ENCODE measurements at places on chromosomes 4 and X.

GRCh38 chrX:38837389-38837788, 36.1 kb downstream of the MID1IP1 start:
- DNase-seq, result no peak

- DNase-seq, result no peak
Measured at GRCh38 chr4:113452868-113453620, 308.5 kb downstream of the CAMK2D start.

- no peak for DNase-seq
Measured at GRCh38 chrX:32851556-32851955, 359.8 kb downstream of the DMD start.

DNA sequence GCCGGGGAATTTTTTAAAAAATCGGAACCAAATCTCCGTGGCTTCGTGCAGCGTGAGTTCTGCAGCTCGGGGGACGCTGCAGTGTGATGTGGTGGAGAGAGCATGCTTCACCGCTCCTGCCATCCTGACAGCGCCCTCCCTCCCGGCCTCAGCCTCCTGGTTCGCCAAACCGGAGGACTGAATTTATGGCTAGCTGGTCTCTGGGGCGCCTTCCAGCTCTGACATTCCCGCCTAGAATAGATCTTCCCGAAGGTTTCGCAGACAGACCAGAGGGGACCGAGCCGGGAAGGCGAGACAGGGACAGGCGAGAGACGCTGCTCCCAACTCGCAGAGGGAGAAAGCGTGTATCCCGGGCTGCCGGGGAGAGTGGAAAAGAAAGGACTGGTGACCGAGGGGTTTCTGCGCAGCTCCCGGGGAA, 25.9 kb downstream of the HOPX start:
- DNase-seq, result no peak

- no peak for DNase-seq
Measured at GRCh38 chr4:184440595-184441358, 33.6 kb downstream of the IRF2 start.

- no peak for DNase-seq
Measured at GRCh38 chrX:103356130-103356798, at the start of gene TCEAL9. TSS of gene TCEAL9 (plus strand) at chrX:103356506. CDS start at chrX:103357685, 1,179 bp downstream.

DNA sequence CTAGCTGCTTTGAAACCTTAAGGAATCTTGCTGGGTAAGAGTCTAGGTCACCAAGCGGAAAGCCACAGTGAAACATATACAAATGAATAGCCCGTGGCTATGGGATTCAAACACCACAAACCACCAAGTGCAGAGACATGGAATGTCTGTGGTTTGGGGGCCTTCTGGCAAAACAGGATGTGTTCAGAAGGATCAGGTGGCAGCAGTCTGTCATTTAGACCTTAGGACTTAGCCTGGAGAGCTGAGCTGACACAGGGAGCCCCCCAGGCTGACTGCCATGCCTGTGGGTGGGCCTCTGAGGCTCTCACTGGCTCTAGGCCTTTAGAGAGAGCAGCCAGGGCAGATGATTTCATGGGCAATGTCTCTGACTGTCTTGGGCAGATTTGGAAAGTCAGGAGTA, 225.6 kb downstream of the FBXW7 start:
- no peak for DNase-seq

- no peak for DNase-seq
Measured at GRCh38 chr4:66927937-66928336, 617.4 kb downstream of the CENPC start.

DNA sequence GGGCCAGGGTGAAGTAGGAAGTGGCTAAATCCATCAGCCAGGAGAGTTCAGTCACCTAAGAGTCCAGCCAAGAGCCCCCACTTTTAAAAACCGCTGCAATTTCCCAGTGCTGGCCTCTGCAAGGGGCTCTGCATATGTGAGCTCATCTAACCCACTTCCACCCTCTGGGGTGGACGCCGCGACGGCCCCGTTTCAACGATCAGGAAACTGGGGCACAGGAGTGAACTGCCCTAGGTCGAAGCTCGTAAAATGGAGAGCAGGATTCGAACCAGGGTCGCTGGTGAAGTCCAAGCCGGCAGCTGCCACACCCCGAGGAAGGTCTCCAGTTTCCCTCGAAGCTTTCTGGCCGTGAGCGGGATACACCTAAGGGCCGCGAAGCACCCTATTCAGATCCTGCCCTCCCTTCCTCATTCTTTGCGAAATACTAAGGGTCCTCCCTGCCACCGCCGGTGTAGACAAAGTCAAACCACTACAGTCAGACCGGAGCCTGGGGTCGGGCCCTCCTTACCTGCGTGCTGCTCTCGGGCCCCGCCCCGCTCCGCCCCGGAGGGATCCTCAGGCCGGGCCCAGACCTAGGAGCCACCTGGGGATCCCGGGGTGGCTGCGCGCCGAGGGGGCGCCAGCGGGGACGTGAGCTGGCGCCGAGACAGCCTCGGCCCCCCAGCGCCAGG, 446 bp downstream of the EVC2 start:
- no peak for DNase-seq

- no peak for DNase-seq
Measured at GRCh38 chrX:104105330-104106262, 6.7 kb upstream of the ZCCHC18 start.

DNA sequence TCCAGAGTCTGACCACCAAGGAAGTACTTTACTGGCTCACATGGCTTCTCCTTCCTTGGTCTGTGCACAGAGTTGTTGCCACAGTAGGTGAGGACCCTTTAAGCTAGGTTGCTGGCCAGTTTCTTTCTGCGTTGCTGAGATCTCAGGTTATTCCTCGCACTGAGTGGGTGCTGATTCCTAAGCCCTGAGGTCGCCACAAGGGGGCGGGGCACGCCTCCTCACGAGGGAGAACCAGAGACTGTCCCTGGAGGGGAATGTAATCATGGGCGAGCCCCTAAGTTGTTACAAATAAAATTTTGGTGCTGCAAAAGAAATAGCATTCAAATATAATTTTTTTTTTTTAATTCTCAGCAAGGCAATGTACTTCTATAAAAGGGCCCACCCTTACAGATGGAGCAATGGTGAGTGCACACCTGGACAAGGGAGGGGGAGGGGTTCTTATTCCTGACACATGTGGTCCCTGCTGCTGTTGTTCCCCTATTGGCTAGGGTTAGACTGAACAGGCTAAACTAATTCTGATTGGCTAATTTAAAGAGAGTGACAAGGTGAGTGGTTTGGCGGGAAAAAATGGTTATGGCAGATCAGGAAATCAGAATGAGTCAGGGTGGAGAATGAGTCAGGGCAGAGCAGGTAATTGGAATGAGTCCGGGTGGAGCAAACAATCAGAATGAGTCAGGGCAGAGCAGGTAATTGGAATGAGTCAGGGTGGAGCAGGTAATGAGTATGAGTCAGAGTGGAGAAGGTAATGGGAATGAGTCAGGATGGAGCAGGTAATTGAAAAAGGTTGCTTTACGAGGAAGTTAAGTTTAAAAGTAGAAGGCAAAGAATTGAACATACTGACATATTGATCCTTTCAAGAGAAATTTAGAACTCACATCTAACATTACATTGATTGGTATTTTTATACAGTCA, 107.5 kb downstream of the VSIG4 start:
- DNase-seq, result no peak

GRCh38 chr4:67475155-67475554, 70.1 kb downstream of the CENPC start:
- DNase-seq, result no peak

GRCh38 chrX:140502491-140503237, 2.2 kb downstream of the SOX3 start:
- DNase-seq, result no peak

GRCh38 chrX:133983256-133983973, 2.0 kb downstream of the GPC3 start:
- no peak for DNase-seq

GRCh38 chr4:6785572-6785925, 3.0 kb downstream of the KIAA0232 start:
- no peak for DNase-seq

DNA sequence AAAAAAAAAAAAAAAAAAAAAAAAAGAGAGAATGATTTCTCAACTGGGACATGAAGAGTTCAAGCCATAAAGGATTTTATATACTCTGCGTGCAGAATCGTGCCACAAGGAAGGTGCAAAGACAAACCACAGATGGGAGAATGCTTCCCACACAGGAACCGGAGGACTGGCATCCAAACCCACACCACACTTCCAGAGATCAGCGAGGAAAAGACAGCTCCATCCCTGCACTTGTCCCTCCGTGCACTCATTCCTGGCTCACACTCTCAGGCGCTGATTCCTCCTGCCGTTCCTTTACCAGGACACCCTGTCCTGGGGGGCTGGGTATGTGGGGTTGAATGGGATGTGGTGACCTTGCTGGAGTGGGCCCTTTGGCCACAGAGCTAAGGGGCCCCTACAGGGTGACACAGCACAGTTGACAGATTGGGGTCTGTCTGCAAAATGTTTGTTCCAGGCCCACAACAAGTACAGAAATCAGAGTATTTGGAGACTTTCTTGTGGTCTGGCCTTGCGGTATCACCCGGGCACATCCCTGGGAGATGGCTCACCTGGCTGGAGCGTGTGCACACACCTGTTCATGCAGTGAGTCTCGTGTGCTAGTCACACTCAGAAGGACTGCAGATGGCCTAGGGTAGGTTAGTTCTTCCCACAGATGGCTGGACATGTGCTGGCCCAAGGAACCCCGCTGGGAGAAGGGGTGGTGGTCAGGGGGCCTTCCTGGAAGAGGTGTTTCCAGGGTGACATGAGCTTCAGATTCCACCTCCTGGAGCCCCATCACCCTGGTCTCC, 55.4 kb upstream of the GPR78 start:
- no peak for DNase-seq

DNA sequence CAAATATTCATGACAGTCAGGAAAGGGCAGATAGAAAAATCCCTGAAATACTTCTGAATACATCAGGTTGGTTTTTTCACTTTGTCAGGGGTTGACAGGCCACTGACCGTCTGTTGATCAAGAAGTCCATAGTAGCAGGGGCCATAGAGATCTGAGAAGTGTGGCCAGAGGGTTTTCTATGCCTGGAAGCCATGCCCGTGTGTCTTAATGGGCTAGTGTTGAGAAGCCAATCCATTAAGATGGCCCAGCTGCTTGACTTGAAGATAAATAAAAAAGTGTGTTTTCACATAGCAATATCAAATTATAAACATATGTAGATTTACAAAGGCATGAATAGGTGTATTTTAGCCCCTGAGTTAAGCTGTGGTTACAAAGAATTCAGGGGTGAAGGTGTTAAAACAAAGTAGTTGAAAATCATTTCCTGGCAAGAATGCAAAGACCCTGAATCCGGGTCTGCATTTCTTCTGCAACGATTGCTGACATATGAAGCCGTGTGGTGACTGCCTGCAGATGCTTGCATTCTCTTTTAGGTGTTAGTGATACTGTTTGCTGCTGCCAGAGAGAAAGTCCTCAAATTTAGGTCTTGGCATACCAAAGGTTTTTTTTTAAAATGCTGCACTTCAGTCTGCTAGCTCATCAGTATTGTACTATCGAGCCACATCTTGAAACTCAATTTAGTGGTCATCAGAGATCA, 9.3 kb upstream of the LIMCH1 start:
- no peak for DNase-seq

GRCh38 chr4:157270108-157270507, 49.6 kb downstream of the GRIA2 start:
- no peak for DNase-seq

DNA sequence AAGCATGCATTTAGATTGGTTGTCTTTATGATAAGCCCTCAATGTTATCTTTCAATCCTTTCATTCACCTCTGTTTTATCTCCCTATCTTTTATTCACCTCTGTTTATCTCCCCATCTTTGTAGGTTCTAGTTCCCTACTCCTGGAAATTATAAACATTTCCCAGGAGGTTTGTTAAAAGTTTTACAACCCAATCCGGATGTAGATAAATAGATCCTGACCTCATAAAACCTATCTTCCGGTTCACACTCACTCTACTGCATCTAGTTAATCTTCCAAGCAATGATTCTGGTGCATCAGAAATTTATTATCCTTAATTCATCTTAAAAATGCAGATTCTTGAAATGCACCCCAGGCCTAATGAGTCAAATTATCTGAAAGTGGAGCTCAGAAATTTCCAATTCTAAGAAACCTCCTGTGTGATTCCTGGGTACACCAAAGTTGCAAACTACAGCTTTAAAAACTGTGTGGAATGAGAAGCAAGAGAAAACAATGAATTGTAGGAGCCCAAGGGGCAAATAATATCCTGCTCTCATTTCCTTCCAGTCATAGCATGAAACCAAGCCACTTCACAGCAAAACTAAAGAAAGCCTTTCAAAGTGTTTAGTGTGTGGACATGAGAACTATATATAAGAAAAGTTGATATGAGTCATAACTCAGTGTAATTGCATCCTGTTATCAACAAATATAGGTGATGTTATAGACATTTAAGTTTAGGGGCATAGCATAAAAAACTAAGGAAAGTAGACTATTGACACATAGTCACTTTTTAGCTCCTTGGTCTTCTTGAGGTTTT, 51.1 kb upstream of the UGT8 start:
- DNase-seq, result no peak

DNA sequence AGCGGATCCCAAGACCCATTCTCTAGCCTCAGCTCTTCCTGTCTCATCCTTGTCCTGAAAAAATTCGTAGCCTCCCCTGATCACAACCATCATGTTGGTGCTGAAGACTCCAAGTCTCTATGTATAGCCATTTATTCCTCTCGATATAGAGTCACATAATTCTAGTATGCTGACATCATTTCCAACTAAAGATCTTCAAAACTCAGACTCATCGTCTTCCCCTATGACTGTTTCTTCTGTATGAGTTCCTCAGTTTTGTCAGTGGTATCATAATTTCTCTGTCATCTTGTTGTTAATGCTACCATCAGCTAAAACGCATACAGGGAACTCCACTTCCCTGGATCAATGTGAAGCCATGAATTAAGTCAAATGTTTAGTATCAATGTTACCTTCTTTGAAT, 41.2 kb downstream of the UNC5C start:
- no peak for DNase-seq

DNA sequence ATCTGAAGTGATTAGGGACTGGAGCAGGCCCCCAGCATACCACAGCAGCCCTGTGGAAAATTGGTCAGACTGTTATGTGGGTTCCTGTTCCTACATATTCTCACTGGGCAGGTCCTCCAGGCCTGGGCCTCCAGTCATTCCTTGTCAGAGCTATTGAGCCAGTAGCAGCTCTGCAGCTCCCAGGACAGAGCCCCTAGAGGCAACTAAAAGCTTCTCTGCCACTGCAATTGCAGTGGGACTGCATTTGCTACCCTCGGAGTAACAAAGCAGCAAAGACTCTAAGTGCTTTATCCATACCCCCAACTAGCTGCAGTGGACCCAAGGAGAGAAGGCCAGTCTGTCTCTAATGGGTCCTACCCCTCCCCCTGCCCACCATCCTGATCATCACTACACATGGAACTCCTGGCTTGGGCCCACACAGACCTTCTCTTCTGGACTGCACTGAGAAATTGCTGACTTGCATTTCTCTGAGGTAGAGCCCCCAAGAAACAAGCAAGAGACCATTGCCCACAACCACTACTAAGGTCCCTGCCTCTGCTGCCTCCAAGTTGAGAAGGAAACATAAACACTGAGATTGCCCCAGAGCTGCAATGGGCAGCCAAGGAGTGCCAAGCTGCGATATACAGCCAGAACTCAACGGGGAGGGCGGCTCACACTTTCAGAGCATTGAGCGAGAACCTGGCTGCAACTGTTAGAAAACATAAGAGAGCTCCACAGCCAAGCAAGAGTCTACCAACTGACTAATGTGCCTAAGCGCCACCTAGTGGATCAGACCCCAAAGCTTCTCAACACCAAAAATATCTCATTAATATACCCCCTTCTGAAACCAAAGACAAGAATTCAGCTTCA, 738.7 kb upstream of the NDST4 start:
- no peak for DNase-seq

Measured in T follicular helper cell (primary cell).